Progenitor cell of endocrine pancreas (in vitro differentiated cells): ENCODE measurements at places on chromosomes 5 and 9.

DNA sequence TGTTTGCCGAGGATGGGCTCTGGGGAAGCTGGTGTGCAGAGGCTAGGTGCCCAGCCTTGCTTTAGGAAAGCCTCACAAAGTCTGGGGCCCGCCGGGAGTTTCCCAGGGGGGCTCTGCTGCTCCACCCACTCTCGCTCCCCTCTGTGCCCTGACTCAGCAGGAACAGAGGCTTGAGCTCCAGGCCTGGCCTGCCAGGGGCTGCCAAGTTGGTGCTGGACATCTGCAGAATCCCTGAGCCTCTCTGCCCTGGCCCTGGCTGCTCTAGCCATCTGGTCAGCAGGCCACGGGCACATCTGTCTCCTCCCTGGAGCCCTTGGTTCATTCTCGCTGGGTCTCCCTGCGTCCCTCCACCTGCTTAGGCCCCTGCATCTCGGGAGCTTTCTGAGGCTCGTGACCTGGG lies 647 bp upstream of the ADAMTSL2 start:
- no peak for DNase-seq

DNA sequence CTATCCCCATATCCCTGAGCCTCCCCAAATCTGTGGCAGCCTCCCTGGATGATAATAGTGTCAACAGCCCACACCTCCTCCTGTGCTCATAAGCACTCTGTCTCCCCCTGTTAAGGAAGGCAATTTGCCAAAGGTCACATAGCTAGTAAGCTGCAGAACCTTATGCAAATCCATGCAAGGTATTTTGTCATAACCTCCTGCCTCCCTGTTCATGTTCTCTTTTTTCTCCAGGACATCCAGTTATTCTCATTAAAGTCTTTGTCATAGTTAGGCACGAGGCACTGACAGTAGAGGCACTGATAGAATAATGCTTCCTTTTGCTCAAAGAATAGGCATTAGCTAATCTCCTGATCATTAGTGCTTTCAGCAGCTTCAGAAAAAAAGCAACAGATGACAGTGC lies 10.2 kb upstream of the AUH start:
- no peak for DNase-seq

- DNase-seq, result no peak
Observed at GRCh38 chr9:130441031-130441430, 3.7 kb upstream of the ASS1 start.

- peak; percentile 6 for DNase-seq
Observed at GRCh38 chr5:367358-368130, 46.0 kb downstream of the AHRR start.

DNA sequence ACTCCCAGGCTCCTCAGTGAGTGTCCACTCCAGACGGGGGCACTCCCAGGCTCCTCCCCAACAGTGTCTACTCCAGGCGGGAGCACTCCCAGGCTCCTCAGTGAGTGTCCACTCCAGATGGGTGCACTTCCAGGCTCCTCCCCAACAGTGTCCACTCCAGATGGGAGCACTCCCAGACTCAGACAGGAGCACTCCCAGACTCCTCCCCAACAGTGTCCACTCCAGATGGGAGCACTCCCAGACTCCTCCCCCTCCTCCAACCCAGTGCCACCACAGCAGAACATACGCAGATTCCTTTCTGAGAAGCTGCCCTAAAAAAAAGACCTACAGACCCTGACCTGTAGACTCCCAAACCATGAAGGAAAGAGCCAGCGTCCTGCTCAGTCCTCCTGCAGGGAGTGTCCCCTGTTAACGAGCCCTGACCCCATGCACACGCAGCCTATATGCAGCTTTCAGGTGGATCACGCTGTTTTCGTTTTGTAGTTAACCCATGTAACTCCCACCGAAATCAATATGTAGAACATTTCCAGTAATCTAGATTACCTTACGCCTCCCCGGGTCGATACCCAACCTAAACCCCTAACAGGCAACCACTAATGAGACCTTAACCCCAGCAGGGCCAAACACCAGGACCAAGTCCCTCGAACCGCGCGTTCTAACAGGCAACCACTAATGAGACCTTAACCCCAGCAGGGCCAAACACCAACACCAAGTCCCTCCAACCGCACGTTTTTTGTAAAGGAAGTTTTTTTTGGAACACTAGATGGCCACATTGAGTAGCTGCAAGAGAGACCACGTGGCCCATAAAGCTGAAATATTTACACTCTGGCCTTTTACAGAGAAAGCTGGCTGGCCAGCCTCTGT lies 15.7 kb downstream of the PNPLA7 start:
- DNase-seq, result no peak

- DNase-seq, result no peak
Observed at GRCh38 chr5:84285641-84286637, 98.7 kb downstream of the EDIL3 start.

DNA sequence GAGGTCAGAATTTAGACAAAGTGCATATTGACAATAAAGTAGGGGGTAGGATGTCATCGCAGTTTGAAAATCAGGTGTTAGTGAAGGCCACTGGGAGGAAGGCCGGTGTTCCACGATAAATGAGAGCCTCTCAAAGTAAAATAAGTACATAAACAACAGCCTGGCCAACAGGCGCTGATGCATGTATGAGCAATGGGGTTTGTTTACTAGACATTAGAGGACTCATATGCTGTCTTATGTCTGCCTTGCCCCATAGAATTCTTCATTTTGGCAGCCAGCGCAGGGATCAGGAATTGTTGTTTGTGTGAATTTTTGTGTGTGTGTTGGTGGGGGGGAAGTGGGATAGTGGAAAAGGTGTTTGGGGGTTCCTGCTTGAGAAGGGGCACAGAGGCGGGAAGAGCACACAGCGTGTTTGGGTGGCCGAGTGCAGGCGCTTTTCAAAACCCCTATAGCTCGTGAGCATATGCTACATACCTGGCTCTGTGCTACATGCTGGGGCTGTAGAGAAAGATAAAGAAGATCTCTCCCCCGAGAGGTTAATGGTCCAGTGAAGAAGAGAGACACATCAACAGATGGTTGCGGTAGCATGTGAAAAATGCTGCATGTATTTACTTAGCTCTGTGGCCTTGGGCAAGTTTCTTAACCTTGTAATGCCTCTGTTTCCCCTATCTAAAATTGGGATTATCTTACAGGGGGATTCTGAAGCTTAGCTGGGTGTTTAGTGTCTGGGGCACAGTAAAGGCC lies 11.5 kb downstream of the SNX30 start:
- DNase-seq, result no peak

- no peak for DNase-seq
Observed at GRCh38 chr9:134346151-134346550, 19.9 kb downstream of the RXRA start.

DNA sequence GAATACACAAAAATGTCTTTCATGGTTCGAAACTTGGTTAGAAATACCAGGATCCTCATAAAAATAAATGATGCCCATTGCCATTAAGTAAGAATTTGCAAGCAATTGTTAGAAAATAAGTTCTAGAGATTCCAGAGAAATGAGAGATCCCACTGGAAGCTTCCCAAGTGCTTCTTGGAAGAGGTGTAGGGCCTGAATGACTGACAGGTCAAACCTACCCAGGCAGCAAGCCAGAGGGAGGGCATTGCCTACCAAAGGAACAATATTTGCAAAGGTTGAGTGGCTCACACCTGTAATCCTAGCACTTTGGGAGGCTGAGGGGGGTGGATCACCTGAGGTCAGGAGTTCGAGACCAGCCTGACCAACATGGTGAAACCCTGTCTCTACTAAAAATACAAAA lies 777.0 kb upstream of the WWC1 start:
- no peak for DNase-seq

DNA sequence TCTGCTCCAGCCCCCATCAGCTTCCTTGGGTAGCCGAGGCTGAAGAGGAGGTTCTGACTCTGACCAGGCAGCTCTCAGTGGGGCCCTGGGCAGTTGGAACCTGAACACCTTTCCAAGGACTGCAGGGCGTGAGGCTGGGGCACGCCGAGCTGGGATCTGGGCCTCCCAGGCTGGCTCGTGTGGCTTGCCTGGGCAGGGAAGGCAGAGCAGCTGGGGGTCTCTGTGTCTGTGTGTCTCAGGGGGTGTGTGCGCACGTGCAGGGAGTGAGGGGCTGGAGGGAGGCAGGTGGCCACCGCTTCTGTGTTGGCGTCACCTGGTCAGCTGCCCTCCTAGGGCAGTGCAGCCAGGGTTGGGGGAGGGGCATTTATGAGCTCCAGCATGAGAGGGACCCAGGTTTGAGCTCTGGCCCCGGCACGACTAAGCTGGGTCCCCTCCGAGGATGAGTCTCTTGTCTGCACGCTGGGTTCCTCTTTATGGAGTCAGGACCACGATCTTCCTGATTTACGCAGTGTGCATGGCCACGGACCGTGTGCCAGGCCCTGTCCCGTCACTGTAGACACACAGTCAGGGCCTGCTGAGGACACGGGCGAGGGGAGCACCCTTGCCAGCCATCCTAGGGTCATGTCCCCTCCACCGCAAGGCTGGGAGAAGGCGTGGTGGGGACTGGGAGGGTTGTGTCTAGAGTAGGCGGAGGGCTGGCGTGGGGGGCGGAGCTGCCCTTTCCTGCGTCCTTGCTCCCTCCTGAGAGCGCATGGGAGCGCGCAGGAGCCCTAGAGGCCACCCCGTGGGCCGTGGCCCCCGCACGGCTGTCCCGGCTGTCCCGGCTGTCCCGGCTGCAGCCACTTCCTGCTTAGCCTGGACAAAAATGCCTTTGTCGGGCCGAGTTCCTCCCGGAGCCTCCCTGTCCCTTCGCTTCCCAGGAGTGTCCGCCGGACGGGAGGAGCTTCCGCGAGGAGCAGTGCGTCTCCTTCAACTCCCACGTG lies 4.6 kb downstream of the ADAMTSL2 start:
- no peak for DNase-seq

GRCh38 chr5:160976181-160976580 lies 124.2 kb upstream of the ATP10B start:
- no peak for DNase-seq

- DNase-seq, result no peak
Observed at GRCh38 chr5:2352101-2352861, 399.2 kb downstream of the IRX2 start.

GRCh38 chr5:154850255-154851062 lies at the start of gene FAXDC2:
Gene FAXDC2, minus strand, starts transcription at chr5:154850603. Its CDS starts 12,425 bp downstream, at chr5:154838178.
- peak; percentile 26 for DNase-seq

DNA sequence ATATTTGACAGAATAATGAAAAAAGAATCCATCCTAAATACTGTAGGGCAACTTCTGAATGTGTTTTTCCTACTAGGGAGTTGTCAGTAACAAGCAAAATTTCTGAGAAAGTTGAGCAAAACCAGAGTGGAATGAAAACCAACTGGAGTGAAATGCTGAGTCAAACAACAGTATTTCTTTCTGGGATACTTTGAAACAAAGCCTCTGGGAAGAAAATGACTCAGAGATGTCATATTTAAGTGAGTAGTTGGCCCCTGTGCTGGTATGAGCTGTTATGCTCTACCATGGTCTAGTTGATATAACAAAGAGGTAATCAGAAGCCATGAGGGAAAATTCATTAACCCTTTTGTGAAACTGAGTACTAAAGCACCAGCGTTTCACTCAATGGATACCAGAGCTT lies 372.1 kb upstream of the C9orf72 start:
- DNase-seq, result no peak

GRCh38 chr5:107426209-107426608 lies 244.5 kb downstream of the EFNA5 start:
- DNase-seq, result no peak

GRCh38 chr5:58774937-58775336 lies 192.1 kb downstream of the RAB3C start:
- no peak for DNase-seq

GRCh38 chr9:91035825-91036208 lies 234.2 kb downstream of the SYK start:
- DNase-seq, result no peak

- no peak for DNase-seq
Observed at GRCh38 chr9:2144619-2145018, 129.5 kb downstream of the SMARCA2 start.
